CD4-positive, alpha-beta T cell treated with Interleukin-4 for 4 hours (primary cell): ENCODE measurements at places on chromosomes 13 and 19.

DNA sequence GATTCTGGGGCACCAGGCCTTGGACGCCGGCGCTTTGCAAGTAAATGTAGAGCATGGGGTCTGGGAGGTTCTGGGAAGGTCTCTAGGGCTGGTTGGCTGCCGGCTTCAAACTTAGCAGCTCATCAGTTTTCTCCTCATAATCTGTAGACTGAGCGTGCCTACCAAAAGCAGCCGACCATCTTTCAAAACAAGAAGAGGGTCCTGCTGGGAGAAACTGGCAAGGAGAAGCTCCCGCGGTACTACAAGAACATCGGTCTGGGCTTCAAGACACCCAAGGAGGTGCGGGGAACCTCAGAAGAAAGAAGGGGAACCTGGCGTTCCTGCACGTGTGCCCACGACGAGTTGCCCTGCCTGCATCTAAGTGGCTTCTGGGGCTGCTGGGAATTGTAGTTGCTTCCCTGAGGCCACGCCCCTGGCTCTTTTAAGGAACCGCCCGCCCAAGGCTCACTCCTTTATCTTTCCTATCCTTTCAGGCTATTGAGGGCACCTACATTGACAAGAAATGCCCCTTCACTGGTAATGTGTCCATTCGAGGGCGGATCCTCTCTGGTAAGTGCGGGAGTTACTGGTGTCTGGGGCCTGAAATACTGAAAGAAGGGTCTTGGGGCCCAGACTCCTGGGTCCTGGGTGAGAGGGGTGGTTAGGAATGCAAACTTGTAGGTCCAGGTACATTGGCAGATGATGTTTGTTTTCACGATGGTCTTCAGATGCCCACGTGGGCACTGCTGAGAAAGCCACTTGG, 984 bp downstream of the RPS11 start:
- peak; percentile 84 for DNase-seq

DNA sequence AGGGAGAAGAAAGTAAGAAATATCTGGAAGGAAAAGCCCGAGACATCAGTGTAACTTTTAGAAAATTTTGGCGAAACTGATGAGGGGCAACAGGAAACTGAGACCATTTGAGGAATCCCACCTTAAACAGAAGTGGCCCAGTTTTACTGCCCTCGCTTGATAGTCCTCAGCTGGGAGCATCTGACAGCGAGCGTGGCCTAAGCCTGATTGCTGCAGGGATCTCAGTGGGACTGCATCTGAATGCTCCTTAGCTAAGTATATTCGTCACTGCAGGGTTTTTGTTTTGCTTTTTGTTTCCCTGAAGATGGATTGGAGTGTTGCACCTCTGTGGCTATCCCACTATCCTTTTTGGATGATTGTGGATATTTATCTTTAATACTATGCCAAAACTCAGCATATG, 262.7 kb upstream of the KLHL1 start:
- DNase-seq, result no peak

GRCh38 chr13:43424412-43424811, 362.4 kb downstream of the ENOX1 start:
- DNase-seq, result no peak

- DNase-seq, result no peak
Measured at GRCh38 chr19:18043676-18044075, 35.7 kb downstream of the ARRDC2 start.

DNA sequence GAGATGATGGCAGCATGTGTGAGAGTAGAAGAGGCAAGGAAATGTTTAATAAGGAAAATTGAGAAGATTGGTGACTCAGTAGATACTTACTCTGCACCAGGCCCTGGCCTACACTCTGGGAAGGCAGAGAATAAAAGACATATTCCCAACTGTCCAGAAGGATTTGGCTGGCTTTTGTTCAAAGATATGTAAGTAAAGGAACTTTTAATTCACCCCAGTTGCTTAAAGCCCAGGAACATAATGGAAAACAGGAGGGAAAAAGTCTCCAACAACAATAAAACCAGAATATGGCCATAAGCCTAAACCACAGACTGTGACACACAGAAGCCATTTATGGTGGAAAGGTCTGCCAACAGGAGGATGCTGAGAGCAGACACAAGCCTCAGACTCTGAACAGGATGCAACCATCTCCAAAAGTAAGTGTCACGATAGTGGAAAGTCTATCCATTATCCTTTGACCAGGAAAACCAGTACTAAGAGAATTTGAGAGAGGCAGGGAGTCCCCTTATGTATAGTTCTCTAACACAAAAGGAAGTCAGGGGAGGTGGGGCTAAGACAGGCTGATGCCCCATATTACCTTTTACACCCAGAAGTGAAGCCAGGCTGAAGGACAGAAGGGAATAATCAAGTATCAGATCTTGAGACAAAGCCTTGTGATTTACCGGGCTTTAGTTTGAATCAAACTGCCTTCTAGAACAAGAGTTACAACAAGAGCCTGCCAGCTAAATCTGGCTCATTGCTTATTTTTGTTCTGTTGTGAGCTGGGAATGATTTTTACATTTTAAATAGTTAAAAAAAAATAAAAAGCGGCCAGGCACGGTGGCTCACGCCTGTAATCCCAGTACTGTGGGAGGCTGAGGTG, 169.5 kb upstream of the STARD13 start:
- DNase-seq, result no peak

GRCh38 chr13:74895042-74895796, 586.8 kb downstream of the TBC1D4 start:
- DNase-seq, result no peak

- no peak for DNase-seq
Measured at GRCh38 chr13:85013006-85013405, 786.2 kb downstream of the SLITRK6 start.

GRCh38 chr13:51419001-51419636, 33.7 kb downstream of the INTS6 start:
- DNase-seq, result no peak

GRCh38 chr19:34260771-34261173, 6.4 kb downstream of the GARRE1 start:
- no peak for DNase-seq

DNA sequence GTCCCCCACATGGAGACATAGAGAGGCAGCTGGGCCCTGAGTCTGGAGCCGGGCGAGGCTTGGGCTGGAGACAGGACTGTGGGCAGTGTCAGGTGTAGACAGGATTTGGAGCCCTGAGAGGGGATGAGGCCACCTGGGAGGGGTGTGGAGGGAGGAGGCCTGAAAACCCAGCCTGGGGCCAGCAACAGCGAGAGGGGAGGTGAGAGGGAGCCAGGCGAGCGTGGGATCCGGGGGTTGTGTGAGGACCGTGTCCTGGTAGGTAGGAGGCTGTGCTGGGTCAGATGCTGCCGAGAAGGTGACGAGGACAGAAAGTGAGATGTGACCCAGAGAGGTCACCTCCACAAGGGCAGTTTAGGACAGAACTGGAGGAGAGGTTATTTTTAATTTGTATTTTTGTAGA, 7.4 kb downstream of the MPND start:
- no peak for DNase-seq

DNA sequence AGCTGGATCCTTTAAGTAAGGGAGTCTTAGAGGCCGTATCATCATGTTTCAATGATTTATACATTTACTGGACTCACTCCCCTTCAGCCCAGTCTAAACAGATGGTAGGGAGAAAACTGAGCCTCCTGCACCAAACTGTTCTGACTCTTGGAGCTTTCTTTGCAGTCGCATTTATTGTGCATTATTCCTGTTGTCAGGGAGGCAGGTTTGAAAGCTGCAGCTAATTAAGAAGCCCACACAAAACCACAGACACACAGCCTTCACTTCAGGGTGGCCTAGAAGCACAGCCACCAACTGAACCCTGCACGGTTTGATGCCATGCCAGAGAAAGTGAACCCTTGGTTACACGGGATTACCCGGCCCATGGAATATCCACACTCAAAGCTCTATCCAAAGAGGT, 911.0 kb downstream of the UQCRFS1 start:
- no peak for DNase-seq

- no peak for DNase-seq
Measured at GRCh38 chr13:39941911-39942551, 286.6 kb downstream of the COG6 start.

DNA sequence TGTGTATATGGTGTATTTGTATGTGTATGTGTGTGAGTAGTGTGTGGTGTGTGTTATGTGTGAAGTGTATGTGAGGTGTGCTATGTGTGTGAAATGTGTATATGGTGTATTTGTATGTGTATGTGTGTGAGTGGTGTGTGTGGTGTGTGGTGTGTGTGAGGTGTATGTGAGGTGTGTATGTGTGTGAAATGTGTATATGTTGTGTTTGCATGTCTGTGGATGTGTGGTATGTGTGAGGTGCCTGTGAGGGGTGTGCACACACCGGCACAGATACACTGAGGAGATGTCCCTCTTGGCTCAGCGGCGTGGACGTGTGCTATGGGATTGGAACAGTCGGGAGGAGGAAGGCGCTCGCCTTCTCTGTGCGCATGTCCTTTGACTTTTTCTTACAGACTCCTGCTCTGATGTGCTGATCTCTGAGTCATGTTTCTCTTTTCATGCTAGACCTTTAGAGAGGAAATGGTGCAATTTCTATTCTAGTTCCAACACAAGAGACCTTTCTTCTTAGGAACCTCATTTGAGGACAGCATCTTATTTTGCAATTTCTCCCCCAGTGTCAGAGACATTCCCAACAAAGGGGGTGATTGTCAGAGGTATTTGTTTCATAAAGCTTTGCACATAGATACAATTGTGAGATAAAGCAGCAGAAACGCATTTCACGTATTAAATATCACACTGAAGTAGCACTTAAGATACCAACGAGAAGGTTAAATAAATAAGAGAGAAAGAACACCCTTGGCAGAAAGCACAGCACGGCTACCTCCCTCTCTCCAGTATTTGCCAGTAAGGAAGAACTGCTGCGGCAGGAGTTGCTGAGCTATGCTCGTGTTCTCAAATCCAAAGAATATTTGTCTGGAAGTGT, 11.3 kb upstream of the TNFRSF19 start:
- no peak for DNase-seq

DNA sequence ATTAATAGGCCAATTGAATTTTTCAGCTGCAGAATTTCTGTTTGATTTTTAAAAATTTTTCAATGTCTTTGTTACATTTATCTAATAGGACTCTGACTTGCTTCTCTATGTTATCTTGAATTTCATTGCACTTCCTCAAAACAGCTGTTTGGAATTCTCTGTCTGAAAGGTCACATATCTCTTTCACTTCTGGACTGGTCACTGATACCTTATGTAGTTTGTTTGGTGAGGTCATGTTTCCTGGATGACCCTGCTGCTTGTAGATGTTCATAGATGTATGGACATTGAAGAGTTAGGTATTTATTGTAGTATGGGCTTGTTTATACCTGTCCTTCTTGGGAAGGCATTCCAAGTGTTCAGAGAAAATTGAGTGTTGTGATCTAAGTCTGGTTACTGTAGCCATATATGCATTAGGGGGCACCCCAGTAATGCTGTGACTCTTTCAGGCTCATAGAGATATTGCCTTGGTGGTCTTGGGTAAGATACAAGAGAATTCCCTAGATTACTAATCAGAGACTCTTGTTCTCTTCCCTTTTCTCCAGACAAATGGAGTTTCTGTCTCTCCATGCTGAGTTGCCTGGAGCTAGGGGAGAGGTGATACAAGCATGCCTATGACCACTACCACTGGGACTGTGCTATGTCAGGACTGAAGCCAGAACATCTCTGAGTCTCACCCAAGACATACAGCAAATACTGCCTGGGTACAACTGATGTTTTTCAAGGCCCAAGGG, 27.8 kb downstream of the RFC3 start:
- no peak for DNase-seq

DNA sequence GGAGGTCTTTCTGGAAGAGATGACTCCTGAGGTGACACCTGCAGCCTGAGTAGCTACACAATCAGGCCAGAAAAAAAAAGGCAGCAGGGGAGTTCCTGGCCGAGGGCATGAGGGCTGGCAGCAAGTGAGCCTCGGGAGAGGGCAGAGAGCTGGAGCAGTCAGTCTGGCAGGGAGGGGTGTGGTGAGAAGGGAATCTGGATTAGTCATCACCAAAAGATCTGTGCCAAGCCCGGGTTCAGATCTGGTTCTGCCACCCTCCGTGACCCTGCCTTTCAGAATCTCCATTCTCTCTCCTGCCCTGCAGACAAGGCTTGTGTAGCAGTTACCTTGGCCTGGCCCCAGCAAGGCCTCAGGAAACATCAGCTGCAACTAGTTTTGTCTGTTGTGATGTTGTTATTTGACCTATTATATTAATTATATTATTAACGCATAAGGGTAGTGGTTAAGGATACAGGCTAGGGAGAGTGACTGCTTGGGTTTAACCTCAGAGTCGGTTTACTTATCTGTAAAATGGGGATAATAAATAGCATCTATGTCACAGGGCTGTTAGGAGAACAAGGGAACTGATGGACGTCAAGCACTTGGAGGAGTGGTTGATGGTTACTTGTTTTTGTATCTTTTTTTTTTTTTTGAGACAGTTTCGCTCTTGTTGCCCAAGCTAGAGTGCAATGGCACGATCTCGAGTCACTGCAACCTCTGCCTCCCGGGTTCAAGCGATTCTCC, 2.7 kb upstream of the CAPNS1 start:
- peak; percentile 28 for DNase-seq

DNA sequence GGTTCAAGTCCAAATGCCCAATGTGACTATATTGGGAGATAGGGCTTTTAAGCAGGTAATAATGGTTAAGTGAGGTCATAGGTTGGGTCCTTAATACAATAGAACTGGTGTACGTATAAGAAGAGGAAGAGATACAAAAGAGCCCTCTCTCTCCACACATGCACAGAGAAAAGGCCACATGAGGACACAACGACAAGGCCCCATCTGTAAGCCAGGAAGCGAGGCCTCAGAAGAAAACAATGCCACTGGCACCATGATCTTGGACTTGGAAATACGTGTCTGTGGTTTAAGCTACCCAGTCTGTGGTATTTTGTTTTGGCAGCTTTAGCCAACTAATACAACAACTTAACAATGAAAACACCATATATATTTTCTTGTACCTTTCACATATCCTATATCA, 23.4 kb upstream of the RFC3 start:
- DNase-seq, result no peak

- DNase-seq, result no peak
Measured at GRCh38 chr19:13957051-13957450, 4.7 kb downstream of the DCAF15 start.

DNA sequence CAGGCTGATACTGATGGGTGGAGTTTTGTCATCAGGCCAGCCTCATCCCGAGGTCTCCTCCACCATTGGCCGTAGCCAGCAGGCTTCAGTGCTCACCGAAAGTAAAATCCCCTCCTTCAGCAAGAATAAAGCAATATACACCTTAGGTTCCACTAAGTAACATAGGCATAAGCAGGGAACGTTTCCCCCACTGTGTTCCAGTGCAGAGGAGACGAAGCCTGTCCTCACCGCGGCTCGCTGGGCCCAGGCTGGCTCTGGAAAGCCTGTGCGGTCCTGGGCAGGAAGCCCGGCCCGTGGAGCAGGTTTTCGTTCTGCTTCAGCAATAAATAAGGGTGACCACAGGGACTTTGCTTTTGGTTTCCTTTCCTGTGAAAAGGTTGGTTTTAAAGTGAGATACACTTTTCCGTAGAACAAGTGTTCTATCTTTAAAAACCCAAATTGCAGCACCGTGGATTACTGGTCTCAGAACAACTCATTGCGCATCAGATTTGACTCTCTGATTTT, 16.3 kb upstream of the TEX29 start:
- DNase-seq, result no peak

DNA sequence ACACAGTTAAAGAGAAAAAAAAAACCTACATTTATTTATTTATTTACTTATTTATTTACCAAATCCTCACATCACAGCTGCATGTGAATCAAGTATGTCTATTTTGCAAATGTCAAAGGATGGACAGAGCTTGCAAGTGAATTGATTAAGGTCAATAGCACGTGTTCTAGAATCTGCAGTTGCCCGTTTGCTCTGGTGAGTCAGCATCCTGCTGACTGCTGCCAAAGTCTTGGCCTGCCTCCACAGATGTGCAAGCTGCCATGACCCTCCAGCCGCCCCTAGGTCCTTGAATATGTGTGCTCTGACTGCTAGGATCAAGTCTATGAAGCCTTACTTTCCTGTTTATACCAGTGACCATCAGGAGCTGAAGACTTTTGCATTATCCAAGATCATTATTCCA, 320.6 kb downstream of the GPC5 start:
- DNase-seq, result no peak
